Pons (tissue), 1 donor: ENCODE measurements at places on chromosomes 11 and 22.

DNA sequence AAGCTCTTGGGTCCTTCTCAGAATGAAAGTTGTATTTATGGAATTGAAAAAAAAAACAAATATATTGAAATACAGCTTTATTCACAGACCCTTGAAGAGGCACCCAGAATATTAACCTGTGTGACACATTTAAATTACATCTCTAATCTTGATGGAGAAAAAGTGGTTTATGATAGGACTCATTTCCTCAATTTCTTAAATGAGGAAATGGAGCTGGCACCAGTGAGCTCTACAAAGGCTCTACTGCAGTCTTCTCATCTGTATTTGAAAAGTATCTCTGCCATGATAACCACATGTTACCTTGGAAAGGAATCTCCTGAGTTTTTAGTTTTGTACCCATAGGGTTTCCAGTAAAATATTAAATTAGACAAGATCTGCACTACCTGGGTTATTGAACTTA, 186.5 kb downstream of the HIPK3 start:
- no peak for DNase-seq

DNA sequence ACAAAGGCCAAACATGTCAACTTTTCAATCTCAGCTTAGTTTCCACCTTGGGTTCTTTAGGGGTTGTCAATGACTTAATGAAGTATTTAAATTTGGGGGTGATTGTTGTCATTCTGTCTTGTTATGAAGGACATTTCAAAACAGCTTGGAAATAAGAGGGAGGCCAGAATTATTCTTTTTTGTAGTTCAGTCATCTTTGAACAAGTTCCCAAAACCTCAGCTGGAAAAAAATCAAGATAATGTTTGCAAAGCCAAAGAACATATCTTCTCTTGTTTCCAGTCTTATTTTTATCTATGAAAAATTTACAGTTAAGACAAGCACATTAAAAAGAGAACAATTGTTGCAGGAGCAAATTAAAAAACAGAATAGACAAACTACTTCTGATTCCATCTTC, 612.8 kb downstream of the INSC start:
- DNase-seq, result no peak

GRCh38 chr11:73411031-73411430, 34.8 kb downstream of the RELT start:
- no peak for DNase-seq

GRCh38 chr22:27845644-27846043, 44.1 kb upstream of the MN1 start:
- no peak for DNase-seq

- peak; percentile 61 for DNase-seq
Measured at GRCh38 chr22:35301372-35301874, 1.7 kb downstream of the TOM1 start.

GRCh38 chr11:62539238-62539925, 7.2 kb downstream of the AHNAK start:
- no peak for DNase-seq

DNA sequence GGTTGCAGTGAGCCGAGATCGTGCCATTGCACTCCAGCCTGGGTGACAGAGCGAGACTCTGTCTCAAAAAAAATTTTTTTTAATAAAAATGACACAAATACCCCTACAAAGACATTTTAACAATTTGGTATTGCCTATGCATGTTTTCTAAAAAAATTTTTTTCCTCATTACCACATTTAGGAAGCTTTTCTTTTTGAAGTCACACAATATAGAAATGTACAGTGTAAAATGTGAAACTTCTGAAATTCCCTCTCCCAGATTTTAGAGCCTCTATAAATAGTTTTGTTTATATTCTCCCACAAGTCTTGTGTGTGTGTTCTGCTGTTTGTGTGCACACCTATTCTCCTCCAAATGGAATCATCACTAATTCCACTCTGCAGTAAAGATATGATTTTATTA, 7.6 kb downstream of the ST14 start:
- no peak for DNase-seq

GRCh38 chr11:74050465-74050864, 41.6 kb upstream of the UCP3 start:
- no peak for DNase-seq

- DNase-seq, result no peak
Measured at GRCh38 chr11:44403587-44404273, 93.8 kb upstream of the ALX4 start.

DNA sequence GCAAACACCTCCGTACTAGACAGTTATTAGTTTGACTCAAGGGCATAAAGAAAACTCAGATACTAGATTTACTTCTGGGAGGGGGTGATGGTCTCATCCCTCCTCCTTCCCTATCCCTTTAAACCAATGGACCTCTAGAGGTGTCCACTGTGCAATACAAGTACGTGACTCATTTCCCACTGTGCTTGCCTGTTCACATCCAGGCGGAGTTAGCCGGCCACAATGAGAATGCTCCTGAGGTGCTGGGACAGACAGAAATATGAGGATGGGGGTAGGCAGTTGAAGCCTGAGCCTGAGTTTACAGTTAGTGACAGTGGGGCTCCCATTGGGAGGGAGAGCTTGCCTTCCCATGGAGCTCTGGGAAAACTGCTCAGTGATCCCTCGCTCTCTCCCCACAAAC, 8.4 kb upstream of the PMM1 start:
- DNase-seq, result no peak

GRCh38 chr22:41927813-41928212, 1.2 kb upstream of the TNFRSF13C start:
- DNase-seq, result no peak

- no peak for DNase-seq
Measured at GRCh38 chr11:77082838-77083565, 16.2 kb downstream of the CAPN5 start.

GRCh38 chr11:12901874-12902481, 107.1 kb upstream of the RASSF10 start:
- no peak for DNase-seq

DNA sequence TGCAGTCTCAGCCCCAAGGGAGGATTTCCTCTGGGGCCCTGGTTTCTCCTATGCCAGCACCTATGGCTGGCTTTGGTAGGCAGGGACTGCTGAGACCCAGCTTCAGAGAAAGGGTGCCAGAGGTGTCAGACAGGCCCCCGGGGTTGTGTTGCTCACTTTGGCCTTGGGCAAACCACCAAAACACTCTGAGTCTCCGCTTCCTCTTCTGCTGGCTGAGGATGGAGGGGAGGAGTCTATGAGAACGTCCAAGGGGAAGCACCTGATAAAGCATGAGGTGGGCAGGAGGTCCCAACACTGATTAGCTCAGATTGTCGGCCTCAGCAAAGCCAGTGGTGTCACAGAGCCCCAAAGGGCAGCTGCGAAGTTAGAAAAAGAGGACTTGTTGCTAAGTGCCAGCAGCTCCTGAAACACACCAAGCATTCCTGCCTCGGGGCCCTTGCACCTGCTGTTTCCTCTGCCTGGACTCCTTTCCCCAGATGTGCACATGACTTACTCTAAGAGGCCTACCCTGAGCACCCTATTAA, 10.5 kb downstream of the SMTNL1 start:
- peak; percentile 9 for DNase-seq

- DNase-seq, result no peak
Measured at GRCh38 chr22:39122772-39123470, 25.9 kb downstream of the APOBEC3H start.

DNA sequence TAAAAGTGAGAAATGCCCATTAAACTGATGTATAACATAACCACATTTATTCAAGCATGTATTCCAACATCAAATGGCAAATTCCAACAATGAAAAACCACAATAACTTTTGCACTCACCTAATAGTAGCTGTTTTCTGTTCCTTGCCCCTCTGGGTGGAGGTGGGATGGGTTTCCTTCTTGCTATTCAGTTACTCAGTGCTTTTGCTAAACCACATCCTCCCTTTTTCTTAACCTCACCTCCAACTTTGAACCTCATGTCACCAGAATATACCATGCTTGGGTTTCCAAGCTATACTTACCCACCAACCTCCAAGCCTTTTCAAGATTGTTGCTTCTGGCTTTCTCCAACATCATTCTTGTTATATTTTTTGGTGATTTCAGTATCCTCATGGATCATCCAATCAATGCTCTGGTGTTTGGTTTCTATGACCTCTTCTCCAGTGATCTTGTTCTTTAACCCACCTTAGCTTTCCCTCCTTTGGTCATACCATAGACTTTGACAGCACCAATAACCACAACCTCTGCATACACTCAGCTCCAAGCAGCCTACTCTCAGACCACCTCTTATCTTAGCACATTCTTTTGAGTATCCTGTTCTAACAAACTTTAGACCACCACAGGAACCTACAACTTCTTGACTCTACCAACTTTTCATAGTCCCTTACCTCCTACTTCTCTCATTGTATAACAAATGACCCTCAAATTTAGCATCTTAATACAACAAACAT, 3.2 kb upstream of the CCDC15 start:
- DNase-seq, result no peak

GRCh38 chr11:77259641-77260040, 41.8 kb downstream of the GDPD4 start:
- no peak for DNase-seq

- DNase-seq, result no peak
Measured at GRCh38 chr22:38148245-38148644, 33.4 kb downstream of the PLA2G6 start.

- peak; percentile 13 for DNase-seq
Measured at GRCh38 chr11:86523738-86524619, 148.4 kb downstream of the ME3 start.

- peak; percentile 80 for DNase-seq
Measured at GRCh38 chr11:120343429-120343828, 7.2 kb downstream of the ARHGEF12 start.

- DNase-seq, result no peak
Measured at GRCh38 chr11:33444835-33445594, 187.8 kb downstream of the HIPK3 start.

DNA sequence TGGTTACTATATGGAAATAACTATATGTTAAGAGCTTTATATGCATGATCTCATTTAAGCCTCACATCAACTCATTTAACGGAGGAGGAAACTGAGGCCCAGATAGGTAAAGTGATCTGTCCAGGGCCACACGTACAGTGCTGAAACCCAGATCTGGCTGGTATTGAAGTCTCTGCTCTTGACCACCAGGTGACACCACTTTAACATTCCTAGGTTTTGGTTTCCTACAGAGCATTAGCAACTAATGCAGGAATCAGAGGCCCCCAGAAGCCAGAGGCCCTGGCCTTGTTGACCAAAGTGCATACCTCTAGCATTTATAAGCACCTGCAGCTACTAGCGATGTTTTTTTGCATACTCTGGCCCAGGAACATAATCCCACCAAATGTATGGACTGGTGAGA, 12.9 kb upstream of the LIMK2 start:
- DNase-seq, result no peak

DNA sequence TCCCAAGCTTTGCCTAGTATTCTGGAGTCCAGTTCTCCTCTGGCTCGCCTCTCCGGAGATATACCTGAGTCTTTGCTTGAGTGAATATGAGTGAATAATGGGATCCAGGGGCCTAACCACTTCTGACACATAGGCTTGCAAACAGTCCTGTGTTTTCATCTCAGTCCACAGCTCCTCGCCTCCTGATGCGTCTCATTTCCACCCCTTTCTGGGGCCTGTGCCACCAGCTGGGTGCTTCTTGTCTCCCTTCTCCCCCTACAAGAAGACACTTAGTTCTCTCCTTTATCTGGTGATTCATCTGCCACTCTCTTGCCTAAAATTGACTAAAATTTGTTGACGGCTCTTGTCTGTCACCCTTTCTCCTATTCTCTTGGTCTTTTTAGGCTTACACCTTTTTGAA, 44.6 kb downstream of the SFI1 start:
- DNase-seq, result no peak

DNA sequence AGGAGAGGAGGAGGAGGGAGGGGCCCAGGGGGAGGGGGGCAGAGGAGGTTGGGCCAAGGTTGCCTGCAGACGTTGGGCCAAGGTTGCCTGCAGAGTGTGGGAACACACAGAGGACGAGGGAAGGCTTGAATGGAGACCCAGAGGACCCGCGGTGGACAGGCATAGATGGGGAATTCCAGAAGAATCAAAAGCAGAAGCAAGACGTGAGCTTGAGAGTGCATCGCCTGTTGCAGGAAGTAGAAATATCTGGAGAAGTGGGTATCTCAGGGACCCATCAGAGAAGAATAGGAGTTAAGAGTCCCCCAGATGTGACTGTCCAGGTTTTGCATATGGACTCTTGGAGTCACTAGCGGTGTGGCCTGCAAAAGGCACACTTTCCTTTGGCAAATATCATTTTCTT, 670.2 kb downstream of the TBC1D22A start:
- no peak for DNase-seq

- DNase-seq, result peak; percentile 42
Measured at GRCh38 chr11:100932474-100933100, 197.0 kb downstream of the PGR start.

DNA sequence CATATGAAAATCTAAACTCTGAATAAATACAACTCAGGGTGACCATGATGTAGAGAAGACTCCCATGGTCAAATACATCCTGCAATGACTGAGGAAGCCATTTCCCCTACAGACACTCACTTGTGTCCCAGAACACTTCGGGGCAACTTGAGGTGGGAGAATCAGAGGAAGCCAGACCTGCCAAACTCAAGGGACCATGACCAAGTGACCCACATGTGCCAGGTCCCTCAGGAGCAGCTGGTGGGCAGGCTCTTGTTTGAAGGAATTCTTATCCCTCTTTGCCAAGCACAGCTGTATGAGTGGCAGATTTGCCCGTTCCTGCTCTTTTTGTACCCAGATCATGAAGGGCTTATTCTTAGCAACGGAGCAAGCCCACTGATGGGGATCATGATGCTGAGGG, 17.8 kb downstream of the SPATA19 start:
- DNase-seq, result no peak

DNA sequence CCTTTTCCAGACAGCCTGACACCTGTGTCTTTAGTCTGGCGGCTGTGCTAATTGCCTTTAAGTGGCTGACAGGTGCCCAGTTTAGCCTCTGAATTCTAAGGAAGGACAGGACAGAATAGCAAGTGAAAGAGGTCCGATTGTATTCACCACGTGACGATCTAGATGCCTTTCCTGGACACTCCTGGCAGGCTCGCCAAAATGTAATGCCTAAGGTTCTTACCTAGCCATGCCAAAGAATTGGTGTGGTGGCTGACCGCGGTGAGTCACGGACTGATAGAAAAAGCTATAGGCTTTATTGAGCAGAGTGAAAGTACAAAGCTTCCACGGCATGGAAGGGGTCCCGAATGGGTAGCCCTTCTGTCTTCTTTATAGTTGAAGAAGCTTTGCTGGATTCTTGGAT, 26.7 kb downstream of the ANKRD42 start:
- DNase-seq, result no peak

DNA sequence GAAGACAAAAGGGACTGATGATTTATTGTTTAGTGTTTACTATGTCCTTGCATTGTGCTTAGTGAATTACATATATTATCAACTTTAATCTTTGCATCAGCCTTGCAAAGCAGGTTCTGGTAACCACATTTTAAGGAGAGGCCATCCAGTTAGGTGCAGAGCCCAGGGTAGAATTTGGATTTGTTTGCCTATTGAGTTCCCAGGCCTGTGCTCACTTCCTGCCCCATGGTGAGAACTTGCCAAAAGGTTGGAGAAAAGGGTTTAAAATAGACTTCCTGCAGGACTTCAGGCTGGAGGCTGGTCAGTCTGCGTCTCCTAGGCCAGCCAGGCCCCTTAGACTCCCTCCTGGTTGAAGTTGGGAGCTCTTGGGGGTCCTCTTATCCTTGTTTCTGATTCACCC, 72.1 kb downstream of the ATXN10 start:
- no peak for DNase-seq
